Foreskin fibroblast (primary cell): ENCODE measurements at places on chromosomes 11 and 22.

DNA sequence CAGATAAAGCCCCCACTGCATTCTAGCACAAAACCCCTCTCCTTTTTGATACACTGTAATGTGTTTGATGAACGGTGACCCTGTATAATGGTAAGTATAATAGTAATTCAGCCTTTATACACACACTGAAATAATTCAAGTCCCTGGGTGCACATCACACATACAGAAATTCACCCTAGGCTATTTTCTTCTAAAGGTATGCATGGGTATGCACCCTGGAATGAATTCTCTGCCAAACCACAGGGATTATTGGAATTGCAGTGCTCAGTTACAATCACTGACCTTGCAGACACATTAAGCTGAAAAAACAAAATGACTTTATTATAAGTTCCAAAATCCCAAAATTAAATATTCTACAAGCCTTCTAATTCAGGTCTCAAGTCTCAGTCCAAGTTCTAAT lies 245.9 kb upstream of the FAT3 start:
- DNase-seq = peak; percentile 6

DNA sequence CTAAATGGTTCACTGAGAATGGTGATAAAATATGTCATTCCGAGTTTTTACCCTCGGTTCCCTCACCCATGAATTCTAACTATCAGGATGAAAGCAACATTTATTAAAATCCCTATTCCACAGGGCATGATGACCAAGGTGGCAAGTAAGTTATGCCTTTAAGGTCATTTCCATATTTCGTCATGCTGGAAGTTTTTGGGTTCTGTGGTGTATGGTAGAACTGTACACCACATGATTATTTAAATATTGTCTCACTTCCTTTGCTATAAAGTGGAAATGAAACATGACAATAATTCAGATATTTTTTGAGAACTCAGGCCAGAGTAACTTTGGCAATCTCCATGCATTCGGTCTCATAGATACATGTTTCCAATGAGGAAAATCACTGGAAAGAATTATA lies 68.5 kb upstream of the CARD18 start:
- no peak for DNase-seq

DNA sequence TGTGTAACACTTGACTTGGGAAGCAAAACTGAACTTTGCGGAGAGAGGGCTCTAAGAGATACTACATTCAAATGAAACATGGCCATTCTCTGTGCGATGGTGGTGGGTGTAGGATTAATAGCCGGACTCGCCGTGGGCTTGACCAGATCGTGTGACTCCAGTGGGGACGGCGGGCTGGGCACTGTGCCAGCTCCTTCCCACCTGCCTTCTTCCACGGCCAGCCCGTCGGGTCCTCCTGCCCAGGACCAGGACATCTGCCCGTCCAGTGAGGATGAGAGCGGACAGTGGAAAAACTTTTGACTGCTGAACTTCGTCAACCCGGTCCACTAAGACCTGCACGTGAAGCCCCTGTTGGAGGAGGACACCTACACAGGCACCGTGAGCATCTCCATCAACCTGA lies 137.4 kb downstream of the OR4C45 start:
- DNase-seq = no peak

DNA sequence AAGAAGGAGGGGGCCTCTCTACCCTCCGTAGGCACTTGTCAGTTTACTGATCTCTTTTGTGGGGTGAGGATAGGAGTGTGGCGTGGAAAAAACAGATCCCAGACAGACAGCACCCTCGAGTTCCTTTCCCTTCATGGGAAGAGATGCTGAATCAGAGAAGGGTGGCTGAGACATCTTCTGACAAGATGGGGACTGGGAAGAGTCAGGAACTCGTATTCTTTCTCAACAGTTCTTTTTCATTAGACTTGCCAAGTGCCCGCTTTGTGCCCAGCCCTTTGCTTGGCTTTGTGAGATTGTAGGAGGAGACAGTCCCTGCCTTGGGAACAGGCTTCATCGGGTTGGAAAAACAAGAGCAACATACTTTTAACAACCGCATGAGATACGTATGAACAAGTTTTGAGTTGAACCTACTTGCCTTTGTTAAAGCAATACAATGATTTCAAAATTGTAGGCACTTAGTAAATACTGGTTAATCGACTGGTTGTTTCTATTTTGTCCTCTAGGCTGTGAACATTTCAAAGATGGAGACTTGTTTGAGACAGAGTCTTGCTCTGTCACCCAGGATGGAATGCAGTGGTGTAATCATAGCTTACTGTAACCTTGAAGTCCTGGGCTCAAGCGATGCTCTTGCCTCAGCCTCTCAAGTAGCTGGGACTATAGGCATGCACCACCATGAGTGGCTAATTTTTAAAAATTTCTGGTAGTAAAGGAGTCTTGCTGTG lies 1.1 kb downstream of the RRM1 start:
- peak; percentile 71 for DNase-seq

DNA sequence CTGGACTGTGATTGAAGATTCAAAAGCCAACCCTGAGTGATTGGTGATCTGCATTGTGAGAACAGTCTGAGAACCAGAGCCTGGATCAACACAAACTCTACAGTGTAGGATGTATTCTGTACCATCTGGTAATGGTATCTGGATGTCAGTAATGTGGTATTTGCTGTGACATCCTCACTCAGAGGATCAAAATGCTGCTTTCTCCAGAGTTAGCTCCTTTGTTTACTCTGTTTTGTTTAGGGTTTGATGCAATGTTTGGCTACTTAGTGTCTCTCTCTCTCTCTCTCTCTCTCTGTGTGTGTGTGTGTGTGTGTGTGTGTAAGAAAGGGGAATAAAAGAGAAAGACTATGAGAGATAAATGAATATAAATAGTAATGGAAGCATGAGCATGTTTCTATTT lies 24.3 kb downstream of the CASP4 start:
- no peak for DNase-seq

DNA sequence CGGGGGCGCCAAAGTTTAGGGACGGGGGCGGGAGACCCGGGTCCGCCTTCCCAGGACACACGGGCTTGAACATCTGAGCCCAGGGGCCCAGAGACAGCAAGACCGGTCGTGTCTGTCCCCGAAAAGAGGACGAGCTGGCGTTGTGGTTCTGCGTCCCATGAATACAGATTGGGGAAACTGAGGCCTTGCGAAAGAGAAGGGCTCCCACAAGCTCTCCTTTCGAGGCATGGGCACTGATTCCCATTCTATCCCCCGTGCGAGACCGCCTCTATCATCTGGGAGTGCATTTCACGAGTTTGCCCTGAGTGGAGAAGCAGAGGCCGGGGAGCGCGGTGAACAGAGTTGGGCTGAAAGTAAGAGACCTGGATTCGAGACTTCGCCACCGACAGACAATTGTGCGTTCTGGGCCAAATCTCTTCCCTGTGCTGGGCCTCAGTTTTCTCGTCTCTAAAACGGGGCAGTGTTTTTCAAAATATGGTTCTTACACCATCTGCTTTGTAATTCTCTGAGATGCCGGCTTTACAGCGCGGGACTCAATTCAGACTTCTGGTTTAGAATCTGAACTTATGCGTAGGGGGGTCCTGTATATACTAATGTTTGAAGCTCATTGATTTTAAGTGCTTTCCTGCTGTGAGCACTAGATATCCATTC lies 471 bp downstream of the RNF185 start:
- no peak for DNase-seq

- DNase-seq = no peak
Measured at GRCh38 chr11:108500721-108501120, 2.5 kb upstream of the POGLUT3 start.

DNA sequence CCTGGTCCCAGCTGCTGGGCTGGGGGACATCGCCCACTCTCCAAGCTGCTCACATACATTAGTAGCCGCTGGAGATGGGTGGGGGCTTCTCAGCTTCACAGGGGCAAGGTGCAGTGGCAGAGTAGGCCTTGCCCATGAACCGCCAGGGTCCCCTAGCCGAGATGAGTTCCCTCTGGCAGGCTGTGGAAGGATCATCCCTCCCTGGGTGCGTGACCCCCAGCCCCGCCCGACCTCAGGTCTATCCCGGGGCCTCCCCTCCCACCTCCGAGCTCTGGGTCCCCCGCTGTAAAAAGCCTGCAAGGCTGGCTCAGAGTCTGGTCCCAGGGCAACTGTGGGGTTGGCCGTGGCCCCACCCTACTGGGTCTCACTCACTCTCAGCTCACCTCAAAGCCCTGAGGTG lies 15.3 kb upstream of the TPCN2 start:
- no peak for DNase-seq

- DNase-seq = no peak
Measured at GRCh38 chr11:2934611-2935239, 5.5 kb upstream of the PHLDA2 start.

- peak; percentile 93 for DNase-seq
Measured at GRCh38 chr22:30705710-30706651, 11.3 kb downstream of the OSBP2 start.

- no peak for DNase-seq
Measured at GRCh38 chr11:63521896-63522295, 14.7 kb upstream of the PLAAT4 start.

DNA sequence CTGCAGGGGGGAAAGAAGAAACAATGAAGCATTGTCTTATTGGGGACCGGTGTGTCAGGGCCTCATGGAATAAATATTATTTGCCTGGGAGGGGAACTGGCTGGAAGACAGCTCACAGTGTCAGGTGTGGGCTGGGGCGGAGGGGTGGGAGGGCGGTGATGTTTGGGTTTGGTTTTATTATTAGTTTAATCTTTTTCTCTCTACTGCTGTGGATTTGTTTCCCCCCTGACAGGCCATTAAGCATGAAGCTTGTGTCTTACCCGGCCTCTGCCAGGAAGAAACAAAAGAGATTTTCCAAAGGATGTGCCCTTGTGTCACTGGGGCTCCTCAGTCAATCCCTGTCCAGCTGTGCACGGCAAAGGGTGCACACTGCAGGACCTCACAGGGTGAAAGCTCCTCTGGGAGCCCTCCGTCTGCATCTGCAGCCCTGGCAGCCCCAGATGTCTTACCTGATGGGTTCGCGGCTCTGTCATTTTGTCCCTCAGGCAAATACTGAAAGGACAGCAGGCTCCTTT lies 203.1 kb upstream of the TMEM45B start:
- DNase-seq = no peak

DNA sequence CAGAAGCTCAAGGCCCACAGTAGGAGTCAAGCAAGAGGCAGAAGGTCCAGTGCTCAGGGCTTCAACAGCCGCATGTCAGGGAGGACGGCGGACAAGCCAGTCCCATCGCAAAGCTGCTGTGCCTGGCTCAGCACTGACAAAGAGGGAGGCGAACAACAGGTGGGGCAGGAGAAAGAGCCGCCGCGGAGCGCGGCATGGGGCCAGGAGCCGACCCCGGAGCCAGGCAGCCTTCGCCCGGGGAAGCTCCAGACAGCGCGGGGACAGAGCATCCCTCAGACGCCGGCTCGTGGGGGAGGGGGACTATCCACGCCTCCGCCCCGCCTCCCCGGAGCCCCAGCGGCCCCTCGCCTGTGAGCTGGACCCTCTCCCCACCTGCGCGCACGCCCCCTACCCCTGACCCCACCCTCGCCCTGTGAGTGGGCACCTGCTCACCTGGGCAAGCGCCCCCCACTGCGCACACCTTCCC lies 369 bp downstream of the DHCR7 start:
- DNase-seq = no peak

GRCh38 chr11:15197696-15198095 lies 83.0 kb downstream of the INSC start:
- DNase-seq = no peak

- no peak for DNase-seq
Measured at GRCh38 chr22:21652547-21653545, 10.7 kb downstream of the SDF2L1 start.
